CD4-positive, alpha-beta T cell treated with Interleukin-6 at 100 ng/mL for 8 hours (primary cell): ENCODE measurements at places on chromosomes 3 and 15.

DNA sequence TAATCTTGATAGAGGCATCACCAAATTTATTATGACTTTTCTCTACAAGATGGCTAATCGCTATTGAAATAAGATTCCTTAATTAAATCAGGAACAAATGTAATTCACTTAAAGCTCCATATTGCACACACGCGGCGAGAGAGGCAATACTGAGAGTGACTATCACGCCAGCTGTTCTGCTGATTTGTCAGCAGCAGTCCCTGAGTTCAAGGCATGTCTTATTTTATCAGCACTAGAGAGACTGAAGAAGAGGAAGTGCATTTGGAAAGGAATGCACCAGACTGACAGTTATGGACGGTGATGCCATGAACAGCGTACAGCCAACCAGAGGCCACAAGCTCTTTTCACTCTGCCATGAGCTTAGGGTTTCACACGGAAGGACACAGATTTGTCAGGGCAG lies 83.6 kb upstream of the SLCO3A1 start:
- DNase-seq: no peak

DNA sequence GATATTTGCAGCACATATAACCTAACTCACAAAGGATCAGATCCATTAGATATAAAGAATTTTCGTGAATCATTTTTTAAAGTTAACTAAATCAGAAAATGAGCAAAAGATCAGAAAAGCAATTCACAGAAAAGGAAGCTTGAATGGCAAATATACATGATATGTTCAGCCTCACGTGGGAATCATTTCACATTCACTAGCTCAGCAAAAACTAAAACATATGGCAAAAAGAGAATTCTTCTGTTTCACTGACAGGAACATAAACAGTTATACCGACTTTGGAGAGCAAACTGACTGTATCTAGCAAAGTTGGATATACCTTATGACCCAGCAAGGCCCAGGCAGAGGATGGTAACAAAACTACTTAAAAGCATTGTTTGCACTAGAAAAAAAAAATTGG lies 34.0 kb upstream of the NR2E3 start:
- DNase-seq: no peak

DNA sequence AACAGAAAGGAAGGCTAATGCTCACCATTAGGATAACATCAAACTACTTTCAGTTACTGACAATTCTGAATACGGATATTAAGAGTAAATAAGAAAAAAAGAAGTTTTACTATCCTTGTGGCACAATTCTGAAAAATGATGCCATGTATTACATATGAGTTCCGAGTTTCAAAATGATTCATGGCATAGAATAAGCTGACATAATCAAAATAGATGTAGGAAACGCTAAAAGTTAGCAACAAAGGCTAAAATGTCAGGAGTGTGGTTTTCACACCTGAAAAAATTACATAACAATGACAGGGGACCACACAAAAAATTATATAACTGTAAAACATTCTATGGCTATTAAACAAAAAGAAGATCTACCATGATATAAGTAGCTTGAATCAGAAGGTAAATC lies 1131.9 kb downstream of the OTOL1 start:
- no peak for DNase-seq

DNA sequence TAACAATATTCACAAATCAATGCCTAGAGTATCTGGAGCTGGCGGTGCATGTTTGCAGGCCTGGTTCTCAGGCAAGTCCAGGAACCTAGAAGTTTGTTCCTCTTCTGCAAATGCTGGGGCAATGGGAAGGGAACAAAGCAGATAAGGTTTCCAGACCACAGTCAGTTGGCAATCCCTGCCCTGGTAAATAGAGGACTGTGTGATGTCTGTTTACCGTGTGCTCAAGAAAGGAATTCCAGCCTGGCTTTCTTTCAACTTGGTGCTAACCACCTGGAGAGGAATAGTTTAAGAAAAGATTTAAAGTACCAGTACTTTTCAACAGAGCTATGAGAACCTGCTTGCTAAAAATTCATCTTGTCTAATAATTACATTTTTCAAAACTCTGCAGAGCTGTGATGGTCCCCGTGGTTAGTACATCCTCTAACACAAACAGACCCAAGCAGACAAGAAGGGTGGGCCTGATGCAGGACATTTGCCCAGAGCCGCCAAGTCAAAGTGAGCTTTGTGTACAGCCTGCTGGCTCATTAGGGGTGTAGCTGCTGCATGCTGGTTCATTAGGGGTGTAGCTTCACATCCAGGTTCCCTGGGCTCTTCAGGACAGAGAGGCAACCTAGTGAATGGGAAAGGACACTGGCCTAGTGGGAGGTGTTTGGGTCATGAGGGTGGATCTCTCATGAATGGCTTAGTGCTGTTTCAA lies 220.5 kb downstream of the SQOR start:
- no peak for DNase-seq

DNA sequence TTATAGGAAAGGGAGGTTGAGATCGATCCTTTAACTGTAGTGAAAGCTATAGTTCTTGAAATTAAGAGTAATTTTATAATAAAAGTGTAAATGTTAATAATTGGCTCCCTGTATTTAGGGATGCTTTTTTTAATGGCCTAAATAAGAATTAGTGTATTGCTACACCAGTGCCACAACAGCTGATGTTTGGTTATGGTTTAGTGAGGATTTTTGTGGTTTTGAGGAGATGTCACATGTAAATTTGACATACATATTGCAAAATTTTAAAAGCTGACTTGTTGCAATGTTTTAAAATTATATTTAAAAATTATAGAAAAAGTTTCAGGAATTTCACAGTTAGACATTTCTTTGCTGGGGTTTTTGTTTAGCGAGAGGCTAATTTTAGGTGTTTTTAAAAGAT lies 3.9 kb downstream of the TSC22D2 start:
- no peak for DNase-seq

- no peak for DNase-seq
Observed at GRCh38 chr3:129672412-129672811, 65.9 kb upstream of the PLXND1 start.

DNA sequence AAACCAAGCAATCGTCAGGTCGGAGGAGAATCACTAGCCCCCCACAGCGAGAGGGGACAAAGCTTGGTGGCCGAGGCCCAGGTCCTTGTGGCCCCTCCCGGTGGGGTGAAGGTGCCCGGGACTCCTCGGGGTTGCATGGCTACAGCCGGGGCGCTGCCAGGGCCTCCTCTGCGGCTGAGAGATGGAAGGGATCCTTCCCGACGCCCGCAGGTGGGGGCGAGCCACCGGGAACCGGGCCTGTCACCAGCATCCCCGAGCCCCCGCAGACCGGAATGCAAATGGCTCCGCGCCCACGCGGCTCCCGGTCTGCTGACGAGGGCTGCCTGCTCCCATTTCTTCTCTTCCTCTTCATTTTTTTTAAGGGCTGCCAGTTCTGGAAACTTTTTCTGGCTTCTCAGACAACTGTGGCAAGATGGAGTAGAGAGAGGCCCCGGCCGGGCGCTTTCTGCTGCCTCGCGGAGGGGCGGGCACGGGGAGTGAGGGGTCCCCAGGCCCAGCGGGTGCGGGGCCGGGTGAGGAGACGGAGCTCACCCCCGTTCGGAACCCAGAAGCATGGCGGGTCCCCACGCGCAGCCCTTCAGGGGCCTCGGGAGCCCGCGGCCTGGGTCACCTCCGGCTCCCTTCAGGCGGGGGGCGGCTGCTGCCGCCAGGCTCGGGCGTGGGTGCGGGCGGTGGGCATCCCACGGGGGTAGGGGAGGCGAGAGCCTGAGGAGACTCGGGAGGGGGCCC lies 27.5 kb downstream of the MELTF start:
- DNase-seq: no peak

DNA sequence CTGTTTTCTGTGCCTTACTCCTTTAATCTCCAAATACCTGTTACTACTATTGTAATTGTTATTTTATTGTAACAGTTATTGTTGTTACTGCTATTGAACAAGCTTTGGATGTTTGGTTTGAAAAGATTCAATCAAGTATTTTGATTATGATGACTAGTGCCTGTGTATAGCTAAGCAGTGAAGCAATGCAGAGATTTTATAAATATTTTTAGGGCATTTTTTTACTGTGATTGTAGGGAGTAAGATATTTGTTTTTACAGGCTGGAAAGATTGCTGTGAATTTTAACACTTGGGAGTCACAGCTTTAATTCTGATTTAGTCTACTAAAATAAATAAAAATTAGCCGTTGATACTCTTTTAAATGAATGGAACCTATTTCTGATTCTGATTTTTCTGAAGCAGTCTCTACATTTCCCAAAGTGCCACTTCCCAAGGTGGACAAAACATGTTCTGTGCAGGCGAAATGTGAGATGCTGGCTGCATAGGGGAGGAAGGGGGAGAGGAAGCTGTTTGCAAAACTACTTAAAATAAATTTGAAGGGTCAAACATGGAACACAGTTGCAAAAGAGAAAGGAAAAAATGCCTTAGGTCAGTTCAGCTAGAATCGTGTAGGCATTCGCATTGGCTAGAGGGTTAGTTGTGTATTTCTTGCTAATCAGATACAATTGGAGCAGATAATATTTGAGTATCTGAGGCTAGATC lies 25.7 kb downstream of the EEFSEC start:
- DNase-seq: no peak

DNA sequence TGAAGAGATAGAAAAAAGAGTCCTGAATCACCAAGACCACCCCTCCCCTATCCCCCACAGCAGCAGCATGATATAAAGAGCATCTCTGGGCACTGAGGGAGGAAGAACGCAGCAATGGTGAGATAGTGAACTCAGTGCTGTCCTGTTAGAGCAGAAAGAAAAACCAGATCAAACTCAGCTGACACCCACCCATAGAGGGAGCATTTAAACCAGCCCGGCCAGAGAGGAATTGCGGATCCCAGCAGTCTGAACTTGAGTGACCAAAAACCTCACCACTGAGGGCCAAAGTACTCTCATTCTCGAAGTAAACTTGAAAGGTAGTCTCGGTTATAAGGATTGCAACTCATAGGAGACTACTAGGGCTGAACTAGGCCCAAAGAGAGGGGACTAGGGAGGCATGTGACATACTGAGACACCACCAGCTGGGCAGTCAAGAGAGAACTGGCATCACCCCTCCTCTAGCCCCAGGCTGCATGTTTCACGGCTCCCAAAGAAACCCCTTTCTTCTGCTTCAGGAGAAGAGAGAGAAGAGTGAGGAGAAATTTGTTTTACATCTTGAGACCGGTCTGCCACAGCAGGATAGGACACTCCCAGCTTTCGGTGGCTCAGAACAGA lies 39.2 kb upstream of the TGFBR2 start:
- no peak for DNase-seq

DNA sequence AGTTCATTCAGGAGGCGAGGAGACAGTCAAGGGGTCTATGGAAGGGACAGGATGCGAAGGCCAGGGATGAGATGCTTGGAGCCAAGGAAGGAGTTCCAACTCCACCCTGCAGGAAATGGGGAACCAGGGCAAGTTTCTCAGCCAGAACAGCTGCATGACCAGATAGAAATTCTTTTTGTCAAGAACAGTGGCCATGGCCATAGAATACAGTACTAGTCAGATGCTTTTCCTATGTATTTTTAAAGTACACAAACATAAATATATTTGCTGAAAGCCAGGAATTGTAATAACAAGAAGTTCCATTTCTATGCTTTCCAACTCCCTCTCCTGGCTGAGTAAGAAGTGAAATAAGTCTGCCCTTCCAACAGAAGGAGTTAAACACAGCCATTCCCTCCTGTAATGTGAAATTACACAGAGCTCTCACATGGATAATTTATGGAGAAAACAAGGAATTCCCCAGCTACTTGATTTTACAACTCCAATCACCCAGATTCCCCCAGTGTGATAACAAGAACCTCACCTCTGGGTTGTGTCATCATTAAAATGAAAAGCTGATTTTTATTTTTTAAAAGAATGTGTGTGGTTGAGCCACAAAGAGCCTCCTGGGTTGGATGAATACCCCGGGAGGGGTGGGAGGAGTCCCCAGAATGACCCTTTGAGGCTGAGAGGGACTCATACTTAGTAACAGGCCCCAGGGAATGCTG lies 124.6 kb upstream of the ARHGEF3 start:
- no peak for DNase-seq

- no peak for DNase-seq
Observed at GRCh38 chr3:107465064-107465631, 57.6 kb upstream of the BBX start.

DNA sequence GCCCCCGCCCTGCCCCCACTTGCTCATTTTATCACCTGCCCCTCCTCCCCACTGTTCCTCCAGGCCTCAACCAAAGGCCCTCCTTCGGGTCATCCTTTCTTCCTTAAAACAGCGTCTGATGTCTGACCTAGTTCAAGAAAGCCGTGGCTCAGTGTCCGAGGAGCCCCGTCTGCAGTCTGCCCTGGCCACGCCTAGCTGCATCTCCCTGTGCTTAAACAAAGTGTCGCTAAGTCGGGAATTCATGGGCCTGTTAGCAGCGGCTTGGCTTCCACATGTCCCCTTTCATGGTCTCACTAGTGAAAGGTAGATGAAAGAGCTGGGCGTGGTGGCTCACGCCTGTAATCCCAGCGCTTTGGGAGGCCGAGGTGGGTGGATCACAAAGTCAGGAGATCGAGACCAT lies 41.2 kb downstream of the TM2D3 start:
- no peak for DNase-seq

DNA sequence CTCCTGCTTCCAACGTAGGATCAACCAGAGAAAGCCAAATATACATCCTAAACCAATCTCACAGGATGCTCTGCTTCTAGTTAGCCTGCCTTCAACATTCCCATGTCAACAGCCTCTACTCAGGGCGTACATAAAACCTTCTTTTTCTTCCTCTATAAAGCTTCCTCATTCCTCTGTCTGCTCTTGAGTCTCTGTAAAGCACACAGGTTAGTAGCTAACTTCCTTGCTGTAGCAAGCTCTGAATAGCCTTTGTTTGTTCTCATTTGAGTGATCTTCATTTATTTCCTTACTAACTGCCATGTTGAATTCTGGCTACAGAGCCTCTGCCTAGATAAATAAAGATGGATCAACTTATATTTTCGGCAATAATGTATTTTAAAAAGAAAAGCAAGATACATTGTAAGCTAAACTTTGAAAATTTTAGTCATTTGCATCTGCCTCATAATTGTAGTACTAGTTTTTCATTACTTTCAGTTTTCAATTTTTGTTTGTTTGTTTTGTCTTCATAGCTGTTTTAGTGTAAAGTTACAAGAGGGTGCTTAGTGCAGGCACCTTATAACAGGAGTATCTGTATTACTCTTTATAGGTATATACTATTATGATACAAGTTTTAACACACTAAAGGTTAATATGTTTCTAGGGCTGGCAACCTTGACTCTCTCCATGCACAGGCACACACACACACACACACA lies 498.2 kb downstream of the PYDC2 start:
- DNase-seq: no peak

GRCh38 chr3:189806171-189806951 lies 175.2 kb downstream of the TP63 start:
- no peak for DNase-seq

GRCh38 chr3:67876261-67876660 lies 221.8 kb upstream of the SUCLG2 start:
- DNase-seq: no peak

DNA sequence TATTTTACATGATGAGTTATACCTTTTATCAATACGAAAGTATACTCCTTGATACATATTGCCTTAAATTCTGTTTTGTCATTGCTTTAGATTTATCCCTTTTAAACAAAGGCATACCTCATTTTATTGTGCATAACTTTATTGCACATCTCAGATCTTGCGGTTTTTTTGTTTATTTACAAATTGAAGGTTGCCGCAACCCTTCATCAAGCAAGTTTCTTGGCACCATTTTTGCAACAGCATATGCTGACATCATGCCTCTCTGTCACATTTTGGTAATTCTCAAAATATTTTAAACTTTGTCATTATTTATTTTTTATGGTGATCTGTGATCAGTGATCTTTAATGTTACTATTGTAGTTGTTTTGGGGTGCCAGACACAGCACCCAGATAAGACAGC lies 20.9 kb downstream of the SNRK start:
- DNase-seq: no peak

- DNase-seq: no peak
Observed at GRCh38 chr3:132145833-132146232, 111.0 kb upstream of the CPNE4 start.

- DNase-seq: no peak
Observed at GRCh38 chr15:29888646-29889045, 66.4 kb upstream of the TJP1 start.
